H54 (cell line): ENCODE measurements at places on chromosomes 4 and X.

GRCh38 chrX:113726009-113726408 is 857.9 kb upstream of the HTR2C start:
- no peak for DNase-seq

GRCh38 chr4:66766557-66766956 is 778.7 kb downstream of the CENPC start:
- no peak for DNase-seq

- DNase-seq = no peak
These were observed 8.7 kb upstream of the ITGB1BP2 start for GRCh38 chrX:71292669-71293365.

- no peak for DNase-seq
These were observed 1030.9 kb downstream of the FSTL5 start for GRCh38 chr4:161132715-161133425.
